Body of pancreas (tissue), 4 donors: ENCODE measurements at places on chromosomes 6 and 20. TPM values are rescaled to one million over a fixed set of nuclear protein-coding genes. Genes with fewer than 3 reads are reported as not detected.

DNA sequence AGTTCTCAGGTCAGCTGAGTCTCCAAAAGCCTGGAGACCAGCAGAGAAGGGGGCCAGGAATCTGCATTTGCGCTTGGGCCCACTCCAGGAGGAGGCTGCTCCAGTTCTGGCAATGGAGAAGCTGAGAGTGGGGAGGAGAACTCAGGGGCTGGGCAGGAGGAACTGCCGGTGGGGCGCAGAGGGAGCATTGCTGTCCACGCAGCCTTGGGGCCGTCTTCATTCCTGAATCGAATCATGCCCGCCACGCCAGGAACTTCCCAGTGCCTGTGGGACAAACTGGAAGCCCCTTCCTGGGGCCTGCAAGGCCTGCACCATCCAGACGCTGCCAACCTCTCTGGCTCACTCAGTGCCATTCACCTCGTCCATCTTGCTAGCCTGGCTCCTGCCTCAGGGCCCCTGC, 16.9 kb downstream of the RAB44 start:
- no peak overlapping the region for H3K4me3 ChIP-seq
- H3K36me3 ChIP-seq = no peaks in the 10 kb centered on the region
- H3K27ac ChIP-seq = no peak overlapping the region
- H3K27me3 ChIP-seq = no peaks in the 10 kb centered on the region

- H3K4me3 ChIP-seq = no peak overlapping the region
- no peaks in the 10 kb centered on the region for H3K27me3 ChIP-seq
- H3K27ac ChIP-seq = no peak overlapping the region
- no peak for DNase-seq
- H3K4me1 ChIP-seq = no peaks in the 10 kb centered on the region
These were observed 10.5 kb upstream of the EPB41L2 start for GRCh38 chr6:131073577-131073976.

DNA sequence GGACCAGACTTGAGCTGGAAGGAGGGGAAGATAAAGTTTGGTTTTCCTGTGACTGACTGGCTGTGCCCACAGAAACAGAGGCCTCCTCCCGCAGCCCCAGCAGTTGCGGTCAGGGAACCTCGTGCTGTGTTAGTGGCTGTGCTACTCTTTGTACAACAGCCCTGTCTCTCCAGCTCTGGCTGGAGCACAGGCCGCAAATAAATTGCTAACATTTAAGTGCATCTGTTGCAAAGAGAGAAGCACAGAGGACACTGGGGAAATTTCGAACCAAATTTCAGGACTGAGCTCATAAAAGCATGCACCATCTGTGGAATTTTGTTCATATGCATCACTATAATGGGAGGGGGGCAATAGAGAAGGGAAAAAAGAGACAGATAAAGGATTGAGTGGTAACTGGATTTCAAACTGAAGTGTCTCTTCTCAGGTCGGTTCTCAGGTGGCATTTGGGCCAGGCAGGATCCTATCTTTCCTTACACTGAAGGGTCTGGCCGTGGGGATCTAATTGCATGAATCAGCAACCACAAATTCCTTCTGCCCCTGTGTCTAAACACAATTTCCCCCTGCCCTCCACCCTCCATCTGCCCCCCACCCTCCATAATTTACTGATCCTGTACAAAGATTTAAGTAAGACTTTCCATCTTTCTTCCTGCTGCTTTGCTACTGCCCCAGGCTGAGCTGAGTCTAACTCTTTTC, 88.9 kb upstream of the ATXN1 start:
- DNase-seq = no peak
- no peak overlapping the region for H3K27ac ChIP-seq
- no peaks in the 10 kb centered on the region for H3K36me3 ChIP-seq
- no peak overlapping the region for H3K4me3 ChIP-seq

DNA sequence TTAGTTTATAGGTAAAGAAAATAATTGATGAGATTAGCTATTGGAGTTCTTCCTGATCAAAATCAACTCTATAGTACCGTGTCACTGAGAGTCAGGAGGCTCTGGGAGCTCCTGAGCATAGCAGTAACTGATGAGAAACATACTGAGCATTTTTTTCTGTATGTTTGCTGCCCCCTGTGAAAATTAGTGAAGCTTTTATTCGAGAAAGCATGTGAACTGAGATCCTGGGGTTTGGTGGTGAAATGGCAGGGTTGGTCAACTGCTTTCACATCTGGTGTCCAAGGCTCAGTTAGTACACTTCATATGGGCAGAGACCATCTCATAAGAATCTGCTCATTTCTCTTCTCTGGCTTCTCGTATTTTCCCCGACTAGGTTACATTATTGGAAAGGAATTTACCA, 4.1 kb upstream of the ABT1 start:
- no peak overlapping the region for H3K27ac ChIP-seq
- no peaks in the 10 kb centered on the region for H3K36me3 ChIP-seq
- peaks cover 12% of the 10 kb centered on the region for H3K4me1 ChIP-seq

DNA sequence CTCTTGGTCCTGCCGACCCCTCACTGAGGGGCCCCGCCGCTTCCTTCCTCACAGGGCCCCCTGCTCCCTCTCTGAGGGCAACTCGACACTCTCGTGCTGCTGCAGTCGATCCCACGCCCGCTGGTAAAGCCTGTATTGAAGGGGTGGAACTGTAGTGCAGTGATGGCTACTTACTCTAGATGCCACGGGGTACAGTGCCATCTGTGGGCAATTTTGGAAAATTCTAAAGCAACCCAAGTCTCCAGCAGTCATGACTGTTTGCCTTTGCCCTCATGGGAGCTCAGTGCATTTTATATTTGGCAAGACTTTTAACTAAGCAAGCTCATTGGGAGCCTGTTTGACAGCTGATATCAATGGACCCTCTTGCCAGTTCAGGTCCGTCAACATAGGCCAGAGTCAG, 6.5 kb upstream of the C6orf136 start:
- no peaks in the 10 kb centered on the region for H3K36me3 ChIP-seq
- H3K27ac ChIP-seq = no peak overlapping the region
- H3K4me3 ChIP-seq = no peak overlapping the region
- H3K4me1 ChIP-seq = no peaks in the 10 kb centered on the region
- no peak for DNase-seq
- H3K27me3 ChIP-seq = no peaks in the 10 kb centered on the region

- H3K36me3 ChIP-seq = no peaks in the 10 kb centered on the region
- no peak for DNase-seq
- no peak overlapping the region for H3K4me3 ChIP-seq
- peaks cover 18% of the 10 kb centered on the region for H3K4me1 ChIP-seq
- no peak overlapping the region for H3K27ac ChIP-seq
These were observed 75.5 kb downstream of the TBC1D7 start for GRCh38 chr6:13252790-13253189.

Gene ID4
- 53.7 TPM for total RNA-seq

Gene WFDC5
- not detected for total RNA-seq
